ENCODE measurements at places on chromosomes 3 and 15.

- no peak for DNase-seq
Observed at GRCh38 chr3:157531771-157532170, 28.6 kb upstream of the VEPH1 start.

- no peak for DNase-seq
Observed at GRCh38 chr15:91521548-91521947, 332.0 kb upstream of the SLCO3A1 start.

DNA sequence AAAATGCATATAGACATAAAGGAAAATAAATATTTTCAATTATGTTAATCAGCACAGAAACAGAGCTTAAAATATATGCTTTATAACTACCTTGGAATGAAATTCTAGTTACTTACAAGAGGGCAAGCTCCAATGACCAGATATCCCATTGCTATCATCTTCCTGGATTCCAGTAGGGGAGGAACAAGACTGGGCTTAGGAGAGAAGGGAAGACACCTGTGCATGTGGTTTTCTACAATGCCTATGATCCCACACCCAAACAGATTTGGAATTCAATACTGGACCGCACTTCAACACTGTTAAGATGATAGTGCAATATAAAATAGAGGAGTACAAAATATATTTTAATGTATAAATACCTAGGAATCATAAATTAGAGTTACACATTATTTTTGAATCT, 79.6 kb downstream of the ARPP21 start:
- no peak for DNase-seq

- DNase-seq: peak; percentile 86
Observed at GRCh38 chr15:40379853-40380252, 2.7 kb upstream of the KNSTRN start.

DNA sequence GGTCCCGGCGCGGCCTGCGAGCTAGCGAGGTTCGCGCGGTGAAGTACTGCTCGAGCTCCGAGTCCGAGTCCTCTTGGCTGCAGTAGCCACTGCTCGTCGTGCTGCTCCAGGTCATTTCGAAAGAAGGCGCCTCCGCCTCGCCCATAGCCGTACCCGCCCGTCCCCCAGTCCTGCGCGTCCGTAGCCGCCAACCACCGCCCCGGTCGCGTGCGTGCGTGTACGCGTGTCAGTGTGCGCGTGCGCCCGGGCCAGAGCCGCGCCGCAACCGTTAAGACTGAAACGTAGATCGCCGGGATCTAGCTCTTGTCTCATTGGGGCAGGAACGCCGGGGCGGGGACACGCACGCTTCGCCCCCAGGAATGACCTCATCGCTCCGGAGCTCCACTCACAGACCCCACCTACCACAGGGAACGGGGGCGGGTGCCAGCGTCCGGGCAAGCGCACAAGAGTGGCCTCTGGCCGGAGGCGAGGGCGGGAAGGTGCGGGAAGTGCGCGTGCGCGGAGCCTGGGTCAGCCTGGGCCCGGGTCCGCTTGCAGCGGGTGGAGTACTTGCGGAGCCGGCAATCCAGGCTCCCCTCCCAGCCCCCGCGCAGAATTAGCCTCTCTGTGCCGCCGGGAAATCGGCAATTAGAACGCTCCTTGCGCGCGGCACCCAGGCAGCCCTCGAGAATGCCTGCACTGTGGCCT, 3.3 kb downstream of the RASSF1 start:
- peak; percentile 100 for DNase-seq

GRCh38 chr3:149305376-149305775, 28.1 kb downstream of the TM4SF18 start:
- DNase-seq: no peak

DNA sequence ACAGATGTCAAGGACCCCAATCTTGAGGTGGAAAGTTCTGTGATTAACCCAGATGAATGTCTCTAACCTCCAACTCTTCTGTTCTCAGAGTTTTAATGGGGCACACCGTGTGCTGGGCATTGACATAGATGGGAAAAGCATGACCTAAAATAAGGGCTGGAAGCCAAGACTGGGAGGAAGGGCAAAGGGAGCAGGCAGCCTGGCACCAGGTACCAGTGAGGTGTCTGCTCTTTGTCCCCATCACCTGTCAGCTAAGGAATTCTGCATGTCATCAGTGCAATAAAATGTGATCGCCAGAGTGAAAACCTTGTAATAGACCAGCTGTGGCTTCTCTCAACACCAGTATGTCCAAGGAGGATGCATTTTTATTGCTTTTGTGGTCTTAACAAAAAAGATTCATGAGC, 143.5 kb upstream of the TPM1 start:
- DNase-seq: no peak

DNA sequence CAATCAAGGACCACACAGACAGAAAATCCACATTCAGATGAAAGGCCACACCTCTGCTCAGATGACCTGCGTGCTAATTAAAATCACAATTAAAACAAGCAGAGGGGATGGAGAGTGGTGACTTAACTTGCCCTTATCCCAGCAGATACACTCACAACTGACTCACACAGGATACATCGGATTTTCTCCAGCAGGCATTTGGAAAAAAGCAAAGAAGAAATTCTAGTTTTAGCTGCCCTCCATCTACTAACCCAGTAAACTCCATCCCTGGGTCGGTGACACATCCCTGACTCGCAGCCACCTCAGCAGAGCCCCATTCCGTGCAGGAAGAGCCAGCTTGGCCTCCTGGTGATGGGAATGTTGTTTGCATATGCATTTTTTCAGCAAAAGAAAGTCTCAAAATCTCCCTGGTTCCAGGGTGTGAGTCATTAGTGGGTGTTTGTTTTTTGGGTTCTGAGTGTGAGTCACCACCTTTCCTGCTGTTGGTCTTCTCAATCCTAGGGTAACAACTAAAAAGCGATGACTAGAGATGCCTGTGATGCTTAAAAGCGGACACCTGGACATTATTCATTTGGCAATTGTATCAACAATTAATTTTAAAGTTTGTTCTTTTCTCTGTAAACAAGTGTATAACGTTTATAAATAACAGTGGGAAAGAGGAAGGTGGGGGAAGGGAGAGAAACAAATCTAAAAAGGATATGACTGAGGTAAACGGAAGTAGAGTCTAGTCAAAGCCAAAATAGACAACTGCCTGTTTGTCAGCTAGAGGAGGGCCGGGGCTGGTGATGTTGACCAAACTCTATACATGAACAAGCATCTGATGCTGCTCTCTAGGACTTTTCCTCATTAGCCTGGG, 49.8 kb upstream of the SLC4A7 start:
- DNase-seq: peak; percentile 96

GRCh38 chr3:44104668-44105321, 136.9 kb upstream of the TOPAZ1 start:
- DNase-seq: no peak

GRCh38 chr3:22474706-22475445, 723.9 kb upstream of the ZNF385D start:
- peak; percentile 81 for DNase-seq

DNA sequence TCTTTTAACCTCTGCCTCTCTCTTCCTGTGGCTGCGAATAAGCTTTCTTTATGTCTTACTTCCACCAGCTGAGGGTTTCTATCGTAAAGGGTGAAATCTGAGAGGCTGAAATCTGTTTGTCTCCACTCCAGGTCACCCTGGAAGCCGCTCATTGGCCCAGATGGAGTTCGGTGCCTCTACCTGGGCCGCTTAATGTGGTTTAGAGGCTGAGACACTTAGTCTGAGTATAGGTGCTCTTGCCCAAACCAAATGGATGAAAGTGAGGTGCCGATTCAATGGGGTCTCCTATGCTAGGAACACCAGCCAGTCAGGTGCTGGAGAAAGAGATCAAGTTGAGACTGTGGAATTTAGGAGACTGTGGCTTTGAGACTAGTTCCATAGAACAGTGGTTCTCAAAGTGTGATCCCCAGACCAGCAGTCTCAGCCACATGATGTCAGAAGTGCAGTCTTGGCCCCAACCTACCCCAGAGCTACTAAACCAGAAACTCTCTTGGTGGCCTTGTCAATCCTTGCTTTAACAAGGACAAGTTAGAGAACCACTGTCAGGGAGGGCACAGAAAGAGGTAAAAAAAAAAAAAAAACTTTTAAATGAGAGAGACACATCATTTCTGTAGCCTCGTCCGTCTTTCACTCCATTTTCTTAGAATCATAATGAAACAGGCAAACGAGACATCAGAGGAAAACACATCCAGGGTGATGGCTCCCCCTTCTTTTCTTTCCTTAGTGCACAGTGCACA, 54.9 kb upstream of the CCR2 start:
- no peak for DNase-seq

- DNase-seq: no peak
Observed at GRCh38 chr15:76451540-76451939, 115.0 kb downstream of the ISL2 start.

Data from suppressor macrophage treated with lipopolysaccharide for 1 hour (primary cell).